ENCODE measurements at places on chromosomes 7 and 10. TPM values are rescaled to one million over a fixed set of nuclear protein-coding genes. Genes with fewer than 3 reads are reported as not detected.

Gene IGFBP3
- polyA plus RNA-seq: 193 TPM

Gene RBM20
- polyA plus RNA-seq: 10.7 TPM

Gene CNTNAP2
- polyA plus RNA-seq: 7.4 TPM

DNA sequence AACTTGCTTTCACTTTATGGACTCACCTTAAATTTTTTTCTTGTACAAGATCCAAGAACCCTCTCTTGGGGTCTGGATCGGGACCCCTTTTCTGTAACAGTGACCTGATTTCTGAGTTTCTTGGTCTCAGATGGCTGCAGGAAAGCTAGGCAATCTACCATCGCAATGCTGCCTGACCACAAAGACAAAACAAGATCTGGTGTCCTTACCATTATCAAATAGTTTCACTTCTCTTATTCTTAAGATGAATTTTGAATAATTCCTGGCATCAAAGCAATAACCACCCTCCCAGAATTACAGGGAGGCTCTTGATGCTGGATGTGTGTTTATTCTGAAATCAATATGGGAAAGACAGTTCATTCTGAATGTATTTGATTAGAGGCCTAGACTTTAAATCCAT, 77.4 kb upstream of the FRMD4A start:
- DNase-seq: no peak

Gene PUS7
- 16.2 TPM for polyA plus RNA-seq

Measured in muscle of arm (tissue), 14 donors.